ENCODE measurements at places on chromosomes 11 and 22. TPM values are rescaled to one million over a fixed set of nuclear protein-coding genes. Genes with fewer than 3 reads are reported as not detected.

DNA sequence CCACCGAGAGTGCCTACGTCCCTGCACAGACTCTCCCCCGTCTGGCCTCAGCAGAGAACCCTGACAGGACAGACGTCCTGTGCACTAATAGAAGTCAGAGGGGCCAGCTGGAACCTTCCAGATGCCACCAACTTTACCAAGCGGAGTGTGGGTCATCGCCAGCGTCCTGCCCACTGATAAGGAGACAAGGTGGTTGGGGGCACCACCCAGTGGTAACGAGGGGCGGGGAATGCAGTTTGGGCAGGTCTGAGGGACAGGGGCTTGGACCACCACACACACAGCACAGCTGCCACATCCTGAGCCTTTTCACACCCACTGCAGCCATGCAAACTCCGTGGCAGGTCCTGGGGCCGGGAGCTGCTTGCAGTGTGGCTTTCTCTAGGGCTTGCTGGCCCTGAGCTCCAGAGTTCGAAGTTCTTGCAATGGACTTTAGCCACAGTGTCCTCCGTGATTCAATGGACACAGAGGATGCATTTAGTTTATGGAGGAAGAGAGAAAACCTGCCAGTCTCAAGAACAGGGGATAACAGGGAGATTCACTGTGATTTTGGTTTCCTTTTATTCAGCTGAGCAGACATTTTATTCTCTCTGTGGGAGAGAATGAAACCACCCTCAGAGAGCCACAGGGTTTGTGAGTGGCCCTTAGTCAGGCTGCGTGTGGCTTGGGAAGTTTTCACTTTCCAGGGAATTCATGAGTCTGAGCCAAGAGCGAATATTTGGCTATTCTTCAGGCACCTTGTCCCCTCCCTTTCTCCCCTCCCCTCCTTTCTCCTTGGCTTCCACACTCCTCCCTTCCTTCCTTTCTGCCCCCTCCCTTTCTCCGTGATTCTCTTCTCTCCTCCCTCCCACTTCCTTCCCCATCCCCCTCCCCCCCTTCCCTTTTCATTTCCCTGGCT lies 13.1 kb downstream of the MRGPRG start:
- peak; percentile 84 for DNase-seq
- no peak overlapping the region for H3K27ac ChIP-seq
- H3K36me3 ChIP-seq: no peaks in the 10 kb centered on the region
- peak overlapping the region; percentile 30 for H3K4me3 ChIP-seq

DNA sequence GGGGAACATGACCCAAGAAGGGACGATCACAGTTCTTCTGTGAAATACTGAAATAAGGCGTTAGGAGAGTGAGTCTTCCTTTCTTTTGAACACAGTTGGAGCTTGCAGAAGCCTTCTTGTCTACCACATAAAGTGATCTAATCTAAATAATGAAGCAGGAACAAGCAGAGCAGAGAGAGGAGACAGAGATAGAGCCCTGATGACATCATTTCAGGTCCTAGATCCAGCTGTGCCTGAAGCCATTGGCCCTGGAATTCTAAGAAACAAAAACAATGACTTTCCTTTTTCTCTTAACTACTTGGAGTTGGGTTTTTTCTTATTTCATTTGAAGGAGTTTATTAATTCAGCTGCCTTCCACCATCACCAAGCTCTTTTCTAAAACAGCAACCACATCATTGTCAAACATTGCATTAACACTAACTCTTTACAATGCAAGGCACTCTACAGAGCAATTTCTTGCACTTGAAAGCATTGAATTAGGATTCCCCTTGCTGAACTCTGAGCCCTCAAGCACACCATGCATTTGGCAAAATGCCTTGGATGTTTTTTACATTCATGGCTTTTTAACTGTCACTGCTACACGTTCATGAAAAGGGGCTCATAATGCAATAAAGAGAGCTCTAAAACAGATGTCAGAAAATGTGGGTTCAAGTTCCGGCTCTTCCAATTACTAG lies 117.2 kb upstream of the TIMP3 start:
- no peak overlapping the region for H3K27ac ChIP-seq
- H3K4me1 ChIP-seq: peaks cover 9% of the 10 kb centered on the region
- no peaks in the 10 kb centered on the region for H3K27me3 ChIP-seq

- peak; percentile 65 for DNase-seq
- no peaks in the 10 kb centered on the region for H3K27me3 ChIP-seq
- H3K4me1 ChIP-seq: no peaks in the 10 kb centered on the region
- H3K27ac ChIP-seq: no peak overlapping the region
These were observed 86.3 kb downstream of the MORC2 start for GRCh38 chr22:30882184-30882717.

Gene SLC17A6
- total RNA-seq: not detected

DNA sequence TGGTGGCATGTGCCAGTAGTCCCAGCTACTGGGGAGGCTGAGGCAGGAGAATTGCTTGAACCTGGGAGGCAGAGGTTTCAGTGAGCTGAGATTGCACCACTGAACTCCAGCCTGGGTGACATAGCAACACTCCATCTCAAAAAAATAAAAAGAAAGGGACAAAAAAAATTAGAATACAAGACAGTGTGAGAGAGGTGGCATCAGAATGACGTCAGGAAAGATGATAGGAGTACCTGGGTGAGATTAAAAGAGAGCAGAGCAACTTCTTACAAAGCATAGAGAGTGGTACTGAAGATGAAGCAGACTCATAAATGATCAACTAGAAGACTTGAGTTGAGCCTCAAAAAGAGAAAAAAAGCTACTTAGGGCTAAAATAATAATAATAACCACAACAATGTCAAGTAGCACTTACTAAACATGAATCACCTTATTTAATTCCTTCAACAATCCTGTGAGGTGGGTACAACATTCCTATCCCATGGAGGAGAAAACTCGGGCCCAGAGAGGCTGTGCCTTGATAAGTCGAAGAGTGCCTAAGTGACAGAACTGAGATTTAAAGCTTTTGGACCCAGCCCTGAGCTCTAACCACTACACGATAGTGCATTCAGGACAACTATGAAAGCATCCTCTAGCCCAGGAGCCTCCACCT lies 5.2 kb upstream of the SLN start:
- H3K36me3 ChIP-seq: no peaks in the 10 kb centered on the region
- DNase-seq: no peak
- H3K4me1 ChIP-seq: no peaks in the 10 kb centered on the region

GRCh38 chr11:73747762-73748161 lies 13.1 kb downstream of the RAB6A start:
- H3K27ac ChIP-seq: no peak overlapping the region
- H3K4me1 ChIP-seq: peaks cover 9% of the 10 kb centered on the region
- H3K36me3 ChIP-seq: no peaks in the 10 kb centered on the region
- H3K4me3 ChIP-seq: no peak overlapping the region
- DNase-seq: no peak
- no peaks in the 10 kb centered on the region for H3K27me3 ChIP-seq

GRCh38 chr22:46828323-46828900 lies 66.0 kb downstream of the TBC1D22A start:
- peaks cover 28% of the 10 kb centered on the region for H3K4me1 ChIP-seq
- H3K27me3 ChIP-seq: no peaks in the 10 kb centered on the region
- DNase-seq: no peak
- H3K36me3 ChIP-seq: no peaks in the 10 kb centered on the region
- peak overlapping the region; percentile 83 for H3K27ac ChIP-seq

Gene GNAZ
- 0.72 TPM for total RNA-seq

- no peaks in the 10 kb centered on the region for H3K4me1 ChIP-seq
- H3K27me3 ChIP-seq: no peaks in the 10 kb centered on the region
- H3K36me3 ChIP-seq: no peaks in the 10 kb centered on the region
- no peak overlapping the region for H3K4me3 ChIP-seq
- no peak overlapping the region for H3K27ac ChIP-seq
These were observed 56.8 kb downstream of the IGLL5 start for GRCh38 chr22:22944268-22944985.

DNA sequence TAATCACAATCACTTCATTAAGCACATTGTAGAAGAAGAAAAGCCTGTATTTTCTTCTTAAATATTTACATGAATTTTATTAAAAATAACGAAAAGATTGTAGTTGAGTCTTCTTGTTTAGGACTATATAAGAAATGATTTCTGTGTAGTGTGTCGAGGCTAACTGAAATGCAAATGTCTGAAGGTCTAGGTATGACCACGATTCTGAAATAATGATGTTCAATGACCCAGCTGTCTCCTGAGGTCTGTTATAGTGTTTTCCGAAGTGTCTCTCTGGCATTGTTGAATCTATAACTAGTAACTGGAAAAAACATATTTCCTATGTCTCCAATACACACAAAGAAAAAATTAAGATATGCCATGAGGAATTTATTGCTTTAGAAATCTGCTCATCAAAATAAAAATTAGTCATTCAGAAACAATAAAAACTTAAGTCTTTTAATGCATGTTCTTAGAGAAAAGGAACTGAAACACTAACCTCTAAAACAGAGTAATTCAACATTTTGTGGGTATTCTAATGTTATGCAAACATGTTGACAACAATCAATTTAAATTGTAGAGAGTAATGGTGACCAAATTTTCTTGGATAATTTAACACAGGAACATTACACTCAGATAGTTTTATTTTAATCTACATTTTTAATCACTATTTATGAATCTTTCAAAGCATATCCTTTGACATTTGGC lies 55.0 kb downstream of the CASP12 start:
- H3K4me3 ChIP-seq: no peak overlapping the region
- no peak for DNase-seq
- no peak overlapping the region for H3K27ac ChIP-seq

- H3K27me3 ChIP-seq: no peaks in the 10 kb centered on the region
- H3K36me3 ChIP-seq: peaks cover 26% of the 10 kb centered on the region
- H3K27ac ChIP-seq: no peak overlapping the region
- no peaks in the 10 kb centered on the region for H3K4me1 ChIP-seq
- DNase-seq: no peak
- no peak overlapping the region for H3K4me3 ChIP-seq
These were observed 42.3 kb downstream of the RNF141 start for GRCh38 chr11:10498426-10499250.

Gene KREMEN1
- total RNA-seq: 6.5 TPM

- peak overlapping the region; percentile 76 for H3K4me3 ChIP-seq
- no peak overlapping the region for H3K27ac ChIP-seq
- H3K36me3 ChIP-seq: no peaks in the 10 kb centered on the region
- peak; percentile 100 for DNase-seq
- H3K4me1 ChIP-seq: peaks cover 4% of the 10 kb centered on the region
- peaks cover 10% of the 10 kb centered on the region for H3K27me3 ChIP-seq
These were observed 3.6 kb downstream of the SEPTIN5 start for GRCh38 chr22:19717691-19718455.

- no peak overlapping the region for H3K4me3 ChIP-seq
- DNase-seq: peak; percentile 87
- H3K27me3 ChIP-seq: no peaks in the 10 kb centered on the region
- no peaks in the 10 kb centered on the region for H3K36me3 ChIP-seq
These were observed 48.2 kb downstream of the MOB2 start for GRCh38 chr11:1438261-1438966.

- DNase-seq: peak; percentile 22
- no peaks in the 10 kb centered on the region for H3K27me3 ChIP-seq
- H3K4me1 ChIP-seq: peaks cover 25% of the 10 kb centered on the region
- H3K4me3 ChIP-seq: no peak overlapping the region
- H3K27ac ChIP-seq: no peak overlapping the region
These were observed 27.5 kb downstream of the LINC01488 start for GRCh38 chr11:69508974-69509373.

Gene ALKBH8
- 6.2 TPM for total RNA-seq
